Neural progenitor cell (in vitro differentiated cells): ENCODE measurements at places on chromosomes 6 and 20. TPM values are rescaled to one million over a fixed set of nuclear protein-coding genes. Genes with fewer than 3 reads are reported as not detected.
A peak's percentile ranks its signal among the peaks of the same experiment; 100 is the strongest.

The ADGRF1 gene
- total RNA-seq = not detected in 2 replicates

The ZNF831 gene
- not detected in 2 replicates for total RNA-seq

The CAGE1 gene
- 0.03 TPM in 1 of 2 replicates, not detected in the other for total RNA-seq

The HCRTR2 gene
- total RNA-seq = 0.06 TPM in 1 of 2 replicates, not detected in the other

The AHCY gene
- total RNA-seq = 184 and 269 TPM in 2 replicates

The ABHD16B gene
- not detected in 2 replicates for total RNA-seq

DNA sequence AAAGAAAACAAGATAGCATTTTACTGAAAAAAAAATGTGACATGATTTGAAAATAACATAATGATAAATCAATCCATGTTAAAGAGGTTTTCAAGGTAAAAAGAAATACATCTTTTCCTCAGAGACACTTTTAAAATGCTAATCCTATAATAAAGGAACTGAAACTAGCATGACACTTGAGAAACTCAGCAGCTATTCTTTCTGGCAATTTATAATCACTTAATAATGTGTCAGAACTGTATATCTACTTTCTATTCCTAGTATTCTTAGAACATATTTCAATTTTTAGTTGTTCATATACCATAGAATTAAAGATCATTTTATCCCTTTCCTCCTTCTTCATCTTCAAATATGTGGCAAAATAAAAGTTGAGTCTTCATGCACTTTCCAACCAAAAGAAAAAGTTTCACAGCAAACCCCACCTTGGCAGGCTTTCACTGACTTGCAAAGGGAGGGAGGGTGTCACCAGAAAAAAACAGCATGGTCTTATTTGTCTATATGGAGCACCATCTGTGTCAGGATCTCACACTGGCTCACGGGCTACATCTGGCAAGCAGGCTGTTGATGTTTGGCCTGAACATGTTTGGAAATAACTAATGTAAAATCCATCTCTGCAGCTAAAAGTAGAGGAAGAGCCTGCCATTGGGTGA lies 48.5 kb downstream of the FHL5 start:
- no peaks in the 10 kb centered on the region for H3K27me3 ChIP-seq
- H3K36me3 ChIP-seq = no peaks in the 10 kb centered on the region
- no peak for DNase-seq
- H3K27ac ChIP-seq = no peak overlapping the region
- no peak overlapping the region for H3K4me3 ChIP-seq

DNA sequence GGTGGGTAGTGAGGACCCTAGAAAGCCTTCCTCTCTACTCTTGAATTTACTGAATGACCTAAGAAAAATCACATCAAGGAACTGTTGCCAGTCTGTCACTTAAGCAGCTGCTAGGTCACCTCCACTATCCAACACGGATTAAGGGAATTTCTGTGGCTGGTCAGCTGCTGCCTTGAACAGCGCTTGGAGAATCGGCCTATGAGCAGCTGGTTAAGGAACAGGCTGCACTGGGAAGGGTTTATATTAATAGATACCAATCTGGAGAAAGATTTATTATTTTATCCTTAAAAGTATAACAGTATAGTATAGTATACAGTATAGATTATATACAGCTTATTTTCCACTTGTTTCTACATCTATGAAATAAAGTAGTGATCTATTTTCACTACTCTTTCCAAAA lies 6.5 kb downstream of the PTPRK start:
- H3K4me3 ChIP-seq = no peak overlapping the region
- no peak for DNase-seq
- no peak overlapping the region for H3K27ac ChIP-seq

- no peaks in the 10 kb centered on the region for H3K36me3 ChIP-seq
- H3K27me3 ChIP-seq = peaks cover under 1% of the 10 kb centered on the region
- H3K4me1 ChIP-seq = no peaks in the 10 kb centered on the region
- H3K4me3 ChIP-seq = no peak overlapping the region
These were observed 74.9 kb upstream of the SLCO4A1 start for GRCh38 chr20:62567246-62568044.

DNA sequence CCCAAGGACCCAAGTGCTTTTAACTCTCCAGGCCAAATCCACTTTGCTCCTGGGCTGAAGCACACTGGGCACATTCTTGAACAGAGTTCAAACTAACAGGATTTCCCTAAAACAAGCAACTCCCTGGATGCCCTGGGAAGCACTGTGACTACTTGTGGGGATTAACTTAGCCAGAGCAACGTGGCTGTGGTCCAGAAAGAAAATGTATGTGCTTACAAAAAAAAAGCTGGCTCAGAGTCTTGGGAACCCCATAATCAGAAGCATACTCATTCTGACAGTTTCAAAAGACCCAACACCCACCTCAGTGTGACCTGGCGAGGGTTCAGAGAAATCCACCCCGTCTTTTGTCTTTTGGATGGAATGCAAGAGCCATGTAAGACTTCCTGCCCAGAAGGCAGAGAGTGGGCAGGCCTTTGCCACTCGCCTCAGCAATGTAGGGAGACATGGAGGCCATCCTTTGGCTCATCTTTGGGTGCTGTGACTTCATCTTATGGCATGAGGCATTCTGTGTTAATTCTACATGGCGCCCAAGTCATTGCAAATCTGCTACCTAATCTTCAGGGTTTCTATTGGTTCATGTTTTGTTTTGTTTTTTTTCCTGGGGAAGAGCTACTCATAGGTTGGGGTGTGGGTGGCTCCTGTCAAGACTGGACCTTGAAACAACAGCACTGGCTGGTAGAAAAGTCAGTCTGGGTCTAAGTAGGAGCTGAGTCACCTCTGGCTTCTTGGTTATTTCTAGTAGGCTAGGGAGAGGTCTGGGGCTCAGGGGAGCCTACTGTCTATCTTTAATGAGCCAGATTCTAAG lies 248.6 kb upstream of the SUPT3H start:
- DNase-seq = peak; percentile 16
- no peaks in the 10 kb centered on the region for H3K36me3 ChIP-seq
- no peaks in the 10 kb centered on the region for H3K27me3 ChIP-seq
- no peak overlapping the region for H3K27ac ChIP-seq
- H3K4me1 ChIP-seq = no peaks in the 10 kb centered on the region

GRCh38 chr20:39871013-39871412 lies 818.0 kb downstream of the MAFB start:
- no peak overlapping the region for H3K27ac ChIP-seq
- no peak overlapping the region for H3K4me3 ChIP-seq
- H3K4me1 ChIP-seq = peaks cover 28% of the 10 kb centered on the region
- H3K27me3 ChIP-seq = no peaks in the 10 kb centered on the region

GRCh38 chr6:130693944-130694343 lies 133.3 kb upstream of the SMLR1 start:
- no peaks in the 10 kb centered on the region for H3K36me3 ChIP-seq
- H3K4me1 ChIP-seq = peaks cover 6% of the 10 kb centered on the region
- DNase-seq = no peak
- H3K4me3 ChIP-seq = no peak overlapping the region

- H3K4me3 ChIP-seq = no peak overlapping the region
- DNase-seq = no peak
These were observed 45.8 kb downstream of the SOX4 start for GRCh38 chr6:21639316-21639715.

GRCh38 chr6:125808060-125808459 lies 17.3 kb downstream of the NCOA7 start:
- no peaks in the 10 kb centered on the region for H3K27me3 ChIP-seq
- H3K27ac ChIP-seq = no peak overlapping the region
- no peak overlapping the region for H3K4me3 ChIP-seq
- no peak for DNase-seq

- H3K4me1 ChIP-seq = peaks cover 19% of the 10 kb centered on the region
- no peaks in the 10 kb centered on the region for H3K36me3 ChIP-seq
- no peak for DNase-seq
- no peaks in the 10 kb centered on the region for H3K27me3 ChIP-seq
- no peak overlapping the region for H3K4me3 ChIP-seq
- H3K27ac ChIP-seq = no peak overlapping the region
These were observed 41.9 kb downstream of the TTI1 start for GRCh38 chr20:37991157-37991866.

GRCh38 chr6:119323478-119323877 lies 26.1 kb downstream of the MAN1A1 start:
- no peaks in the 10 kb centered on the region for H3K36me3 ChIP-seq
- DNase-seq = no peak
- H3K27ac ChIP-seq = no peak overlapping the region
- no peak overlapping the region for H3K4me3 ChIP-seq
- H3K4me1 ChIP-seq = no peaks in the 10 kb centered on the region

DNA sequence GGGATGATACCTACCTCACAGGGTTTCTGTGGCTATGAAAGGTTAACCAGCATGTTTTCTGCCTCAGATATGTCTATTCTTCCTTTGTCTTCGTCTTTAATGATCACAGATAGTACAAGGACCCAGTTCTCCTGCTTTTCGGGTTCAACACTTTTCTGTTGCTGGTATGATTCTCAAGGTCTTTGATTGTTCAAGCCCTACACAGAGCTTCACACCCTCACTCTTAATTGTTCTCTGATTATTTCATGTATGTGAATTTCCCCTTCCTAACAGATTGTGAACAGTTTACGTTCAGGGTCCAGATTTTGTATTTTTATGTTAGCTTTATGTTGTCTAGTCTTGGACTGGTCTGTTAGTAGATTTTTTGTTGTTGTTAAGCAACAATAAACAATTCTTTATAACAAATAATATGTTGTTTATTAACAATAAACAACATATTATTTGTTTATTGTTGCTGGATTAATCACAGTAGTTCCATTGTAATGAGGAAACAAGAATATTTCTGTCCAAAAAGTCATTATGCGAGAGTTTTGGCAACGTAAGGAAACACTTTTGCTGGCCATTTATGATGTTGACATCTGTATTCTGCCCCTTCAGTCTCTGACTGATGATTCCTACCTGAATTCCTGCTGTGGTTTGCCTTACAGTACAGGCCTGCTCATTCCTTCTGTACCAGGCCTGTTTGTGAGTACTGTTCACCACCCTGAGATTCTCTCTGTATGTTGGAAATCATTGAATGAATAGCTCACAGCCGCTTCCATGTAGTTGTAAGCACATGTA lies 27.2 kb upstream of the TULP4 start:
- no peak overlapping the region for H3K4me3 ChIP-seq
- no peaks in the 10 kb centered on the region for H3K36me3 ChIP-seq
- H3K4me1 ChIP-seq = peaks cover 43% of the 10 kb centered on the region

GRCh38 chr6:142761756-142762155 lies 183.2 kb downstream of the HIVEP2 start:
- H3K27me3 ChIP-seq = no peaks in the 10 kb centered on the region
- no peak overlapping the region for H3K27ac ChIP-seq
- H3K4me3 ChIP-seq = no peak overlapping the region
- DNase-seq = no peak
- H3K36me3 ChIP-seq = no peaks in the 10 kb centered on the region

- DNase-seq = no peak
- H3K36me3 ChIP-seq = no peaks in the 10 kb centered on the region
- no peak overlapping the region for H3K27ac ChIP-seq
- H3K27me3 ChIP-seq = no peaks in the 10 kb centered on the region
These were observed 196.0 kb downstream of the MAFB start for GRCh38 chr20:40493071-40493470.

- no peak overlapping the region for H3K27ac ChIP-seq
- no peaks in the 10 kb centered on the region for H3K36me3 ChIP-seq
- no peaks in the 10 kb centered on the region for H3K4me1 ChIP-seq
- H3K4me3 ChIP-seq = peak overlapping the region; percentile 56
- H3K27me3 ChIP-seq = peaks cover 66% of the 10 kb centered on the region
- peak; percentile 54 for DNase-seq
These were observed 512 bp downstream of the TAP1 start for GRCh38 chr6:32852844-32853540.

DNA sequence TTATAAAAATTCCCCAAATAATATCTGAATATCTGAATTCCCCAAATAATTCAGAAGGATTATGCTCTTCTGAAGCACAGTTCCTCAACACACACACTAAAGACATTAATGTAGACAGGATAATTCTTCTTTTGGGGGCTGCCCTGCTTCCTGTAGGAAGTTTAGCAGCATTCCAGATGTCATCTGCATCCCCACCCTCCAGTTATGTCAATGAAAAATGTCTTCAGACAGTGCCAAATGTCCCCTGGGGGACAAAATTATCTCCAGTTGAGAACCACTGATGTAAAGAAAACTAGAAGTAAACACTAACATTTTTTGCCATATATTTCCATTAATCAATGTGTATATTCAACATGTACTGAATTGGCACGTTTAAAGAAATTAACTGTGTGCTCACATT lies 25.9 kb upstream of the NAA20 start:
- no peaks in the 10 kb centered on the region for H3K36me3 ChIP-seq
- H3K27ac ChIP-seq = no peak overlapping the region
- peaks cover 9% of the 10 kb centered on the region for H3K4me1 ChIP-seq
- no peak overlapping the region for H3K4me3 ChIP-seq
- DNase-seq = no peak

DNA sequence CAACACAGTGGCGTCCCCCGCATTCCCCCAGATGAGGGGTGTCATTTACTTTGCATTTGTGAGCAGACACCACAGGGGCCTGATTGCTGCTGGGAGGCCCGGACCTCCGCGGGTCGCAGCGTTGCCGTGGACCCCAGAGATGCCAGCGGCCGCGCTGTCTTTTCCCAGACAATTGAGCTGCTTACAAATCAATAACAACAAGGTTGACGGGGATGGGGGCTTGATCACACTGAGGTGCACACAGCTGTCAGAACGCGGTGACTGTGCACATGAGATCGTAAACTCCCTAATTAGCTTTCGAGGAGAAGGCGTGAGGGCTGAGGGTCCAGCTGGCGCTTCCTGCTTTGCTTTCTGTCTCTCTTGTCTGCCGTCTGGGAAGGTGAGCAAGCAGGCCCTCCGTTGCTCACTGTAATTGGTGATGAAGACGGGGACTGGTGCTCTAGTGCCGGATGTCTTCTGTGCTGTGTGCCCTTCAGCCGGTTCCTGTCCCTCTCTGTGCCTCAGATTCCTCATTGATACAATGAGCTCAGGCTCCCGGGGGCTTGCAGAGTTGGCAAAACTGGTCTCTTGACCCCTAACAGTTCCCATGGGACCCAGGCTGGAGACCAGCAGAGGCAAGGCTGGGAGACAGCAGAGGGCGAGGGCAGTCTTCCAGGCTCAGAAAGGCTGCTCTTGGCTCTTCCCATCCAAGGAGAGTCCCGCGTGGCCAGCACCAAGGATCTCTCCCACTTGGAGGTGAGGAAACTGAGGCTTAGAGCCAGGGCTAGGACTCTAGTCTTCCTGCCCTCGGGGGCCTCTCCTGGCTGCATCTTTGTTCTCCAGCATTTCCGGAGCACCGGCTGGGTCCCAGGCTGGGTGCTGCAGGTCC lies 126.0 kb upstream of the PMEPA1 start:
- H3K4me1 ChIP-seq = peaks cover 6% of the 10 kb centered on the region
- H3K36me3 ChIP-seq = no peaks in the 10 kb centered on the region
- H3K27me3 ChIP-seq = no peaks in the 10 kb centered on the region
- H3K27ac ChIP-seq = no peak overlapping the region
- DNase-seq = peak; percentile 42

- H3K27ac ChIP-seq = no peak overlapping the region
- peaks cover 21% of the 10 kb centered on the region for H3K4me1 ChIP-seq
- no peaks in the 10 kb centered on the region for H3K27me3 ChIP-seq
- H3K4me3 ChIP-seq = peak overlapping the region; percentile 64
- H3K36me3 ChIP-seq = no peaks in the 10 kb centered on the region
These were observed 1.7 kb downstream of the KCTD20 start for GRCh38 chr6:36444470-36444869.

DNA sequence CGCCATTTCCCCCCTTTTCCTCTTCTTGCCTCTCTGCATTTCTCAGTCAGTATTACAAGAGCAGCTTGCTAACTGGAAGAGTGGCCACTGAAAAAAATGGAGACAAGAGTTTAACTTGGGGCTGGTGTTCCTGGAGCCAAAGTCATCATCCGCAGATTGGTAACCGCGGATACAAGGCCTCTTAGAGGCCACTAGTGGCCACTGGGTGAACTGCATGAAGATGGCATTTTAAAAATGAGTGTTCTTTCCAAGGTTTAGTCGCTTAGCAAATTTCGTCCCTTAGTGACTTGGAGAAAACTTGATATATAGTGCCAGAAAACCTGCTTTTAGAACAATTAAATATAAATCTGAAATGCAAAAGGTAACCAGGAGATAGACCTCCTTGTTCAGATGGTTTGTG lies 4.8 kb downstream of the F13A1 start:
- H3K36me3 ChIP-seq = no peaks in the 10 kb centered on the region
- no peak overlapping the region for H3K27ac ChIP-seq
- DNase-seq = peak; percentile 68
- peaks cover 43% of the 10 kb centered on the region for H3K27me3 ChIP-seq
- H3K4me3 ChIP-seq = no peak overlapping the region
